ENCODE measurements at places on chromosomes 16 and 17.

GRCh38 chr16:2019921-2020831, 591 bp downstream of the NPW start:
- DNase-seq = peak; percentile 58

DNA sequence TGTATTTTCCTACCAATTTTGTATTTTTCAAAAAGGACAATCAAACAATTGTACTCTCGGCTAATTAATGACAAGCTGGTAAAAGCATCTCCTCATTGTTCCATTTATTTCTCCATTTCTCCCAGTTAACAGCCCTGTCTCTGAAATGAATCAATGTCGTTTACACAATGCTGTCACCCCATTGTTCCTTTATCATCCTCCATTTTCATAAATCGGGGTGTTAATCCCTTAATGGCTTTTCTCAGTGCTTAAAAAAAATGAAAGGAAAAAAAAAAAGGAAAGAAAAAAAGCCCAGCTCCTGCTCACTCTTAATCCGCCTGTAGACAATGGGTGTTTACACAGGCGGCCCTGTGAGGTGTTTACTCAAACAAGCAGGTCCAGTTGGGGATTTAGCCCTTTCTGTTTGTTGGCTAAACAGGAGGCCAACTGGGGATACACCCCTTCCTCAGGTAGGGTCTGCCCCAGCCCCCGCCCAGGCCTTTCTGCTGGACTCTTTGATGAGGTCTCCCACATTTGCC, 86.8 kb upstream of the SALL1 start:
- DNase-seq = no peak

- DNase-seq = no peak
These were observed 45.1 kb downstream of the TNFRSF13B start for GRCh38 chr17:16926571-16927451.

DNA sequence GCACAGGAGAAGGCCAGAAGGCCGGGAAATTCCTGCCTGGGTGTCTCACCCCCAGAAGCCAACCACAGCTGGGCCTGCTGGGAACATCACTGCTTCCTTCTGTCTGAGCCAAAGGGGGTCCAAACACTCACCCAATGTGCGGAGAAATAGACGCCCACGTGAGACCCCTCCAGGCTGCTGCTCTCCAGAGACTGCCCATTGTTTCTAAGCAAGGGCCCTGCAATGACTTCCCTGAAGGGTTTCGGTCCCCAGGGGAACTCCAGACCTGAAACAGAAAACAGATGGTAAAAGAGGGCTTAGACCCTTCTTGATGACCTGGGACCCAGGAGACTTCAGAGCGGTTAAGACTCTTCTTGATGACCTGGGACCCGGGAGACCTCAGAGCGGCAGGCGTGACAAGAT, 41.3 kb downstream of the MRM3 start:
- DNase-seq = no peak

- no peak for DNase-seq
These were observed 44.7 kb upstream of the DNAH17 start for GRCh38 chr17:78621720-78622490.

DNA sequence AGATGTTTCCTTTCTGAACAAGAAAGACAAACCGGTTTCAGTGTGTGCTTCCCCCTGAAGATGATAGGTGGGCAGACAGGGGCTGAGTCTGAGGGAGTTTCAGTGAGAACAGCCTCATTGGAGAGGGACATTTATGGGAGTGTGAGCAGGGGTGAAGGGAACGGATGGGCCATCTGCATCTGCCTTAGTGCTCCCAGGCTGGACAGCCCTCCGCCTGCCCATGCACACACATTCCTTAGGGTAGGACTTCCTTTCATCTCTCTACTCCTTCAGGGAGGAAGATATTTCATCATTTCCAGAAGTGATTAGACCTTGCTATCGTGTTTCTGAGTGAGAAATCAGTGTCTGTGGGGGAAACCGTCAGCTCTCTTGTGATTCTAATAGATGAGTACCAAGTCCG, 3.8 kb downstream of the SHISA6 start:
- DNase-seq = no peak

- peak; percentile 22 for DNase-seq
These were observed 79.0 kb downstream of the C16orf78 start for GRCh38 chr16:49452578-49452977.

DNA sequence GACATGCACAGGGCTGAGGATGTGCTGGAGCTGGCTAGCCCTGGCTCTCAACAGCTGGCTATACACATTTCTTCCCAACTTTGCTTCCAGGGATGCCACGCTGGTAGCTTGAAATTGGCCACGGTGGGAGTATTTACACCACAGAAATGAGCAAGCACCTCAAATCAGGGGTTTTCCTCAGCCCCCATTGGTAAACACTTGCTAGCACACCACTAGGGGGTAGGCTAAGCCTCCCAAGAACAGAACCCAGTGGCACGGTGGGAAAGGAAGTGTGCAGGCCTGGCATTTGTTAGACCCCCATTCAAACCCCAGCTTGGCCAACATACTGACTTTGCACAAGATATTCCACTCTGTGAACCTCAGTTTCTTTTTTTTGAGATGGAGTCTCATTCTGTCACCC, 12.9 kb downstream of the DRC3 start:
- DNase-seq = no peak

DNA sequence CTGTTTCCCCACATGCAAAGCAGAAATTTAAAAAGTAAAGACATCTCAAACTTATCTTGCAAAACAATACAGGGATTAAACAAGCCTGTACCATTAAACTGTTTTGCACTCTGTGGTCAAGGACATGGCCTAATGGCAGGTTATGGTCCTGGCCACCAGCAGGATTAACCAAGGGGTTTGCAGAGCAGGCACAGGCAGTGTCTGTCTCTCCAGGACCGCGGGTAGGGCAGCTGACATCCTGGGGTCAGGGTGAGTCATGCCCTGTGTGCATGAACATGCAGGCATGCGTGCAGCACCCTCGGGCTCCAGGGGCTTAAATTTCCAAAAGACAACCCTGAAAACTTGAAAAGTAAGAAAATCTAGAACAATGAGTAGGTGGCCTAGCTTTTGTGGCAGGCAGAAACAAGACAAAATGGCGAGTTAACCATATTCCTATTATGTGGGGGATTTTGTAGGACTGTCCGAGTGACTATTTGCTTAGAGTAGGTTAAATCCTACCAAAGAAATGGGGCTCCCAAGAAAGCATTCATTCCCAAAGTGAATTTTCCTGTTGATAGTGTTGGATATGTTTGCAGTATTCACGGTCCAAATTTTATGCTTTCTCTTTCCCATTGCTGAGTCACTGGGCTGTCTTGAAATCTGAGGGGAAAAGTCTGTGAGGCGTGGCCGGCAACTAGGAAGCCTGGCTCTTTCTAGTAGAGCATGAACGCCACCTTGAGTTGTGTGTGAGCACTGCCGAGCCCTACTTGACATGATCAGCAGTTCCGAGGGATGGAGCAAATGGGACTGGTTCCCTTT, 158.4 kb upstream of the FAM20A start:
- DNase-seq = peak; percentile 94

GRCh38 chr16:4140652-4141051, 24.4 kb upstream of the ADCY9 start:
- no peak for DNase-seq

GRCh38 chr16:4687946-4688673, 5.3 kb upstream of the NUDT16L1 start:
- no peak for DNase-seq

GRCh38 chr16:88624481-88624880, 13.9 kb upstream of the IL17C start:
- no peak for DNase-seq

DNA sequence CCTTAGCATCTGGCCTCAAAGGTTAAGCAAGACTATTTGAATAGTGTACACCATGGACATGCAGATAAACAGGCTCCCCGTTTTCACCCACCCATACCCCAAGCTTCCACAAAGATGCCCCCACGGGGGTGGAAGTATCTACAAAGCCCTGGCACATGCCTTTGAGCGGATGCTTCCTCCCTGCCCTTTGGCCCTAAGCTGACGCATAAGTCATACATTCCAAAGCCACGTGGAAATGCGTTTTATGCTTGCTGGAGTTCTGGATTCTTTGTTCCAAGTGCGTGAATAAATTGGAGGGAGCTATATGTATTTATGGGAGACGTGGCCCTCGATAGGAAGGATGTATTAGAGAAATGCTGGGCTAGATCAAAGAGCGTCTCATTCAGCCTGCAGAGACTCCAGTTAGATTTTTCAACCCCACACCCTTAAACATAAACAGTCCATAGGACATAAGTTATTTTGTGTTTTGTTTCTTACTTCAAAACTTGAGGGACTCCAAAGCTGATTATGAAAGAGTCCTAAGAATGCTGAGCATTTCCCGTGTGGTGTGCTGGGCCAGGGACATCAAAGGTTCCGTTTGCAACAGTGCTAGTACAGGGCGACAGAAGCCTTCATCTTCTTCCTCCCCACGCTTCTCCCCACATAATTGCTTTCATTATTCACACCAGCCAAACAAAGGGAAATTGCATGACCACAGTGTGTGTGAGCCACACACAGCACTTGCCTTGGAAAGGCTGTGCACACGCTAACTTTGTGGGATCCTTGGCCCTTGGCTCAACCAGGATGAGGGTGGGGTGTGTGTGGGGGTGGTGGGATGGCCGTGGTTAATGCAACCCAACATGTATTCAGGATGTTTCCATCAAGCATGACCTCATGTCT, 73.6 kb downstream of the WIPI1 start:
- peak; percentile 89 for DNase-seq

GRCh38 chr17:5741810-5742209, 157.5 kb upstream of the NLRP1 start:
- no peak for DNase-seq

DNA sequence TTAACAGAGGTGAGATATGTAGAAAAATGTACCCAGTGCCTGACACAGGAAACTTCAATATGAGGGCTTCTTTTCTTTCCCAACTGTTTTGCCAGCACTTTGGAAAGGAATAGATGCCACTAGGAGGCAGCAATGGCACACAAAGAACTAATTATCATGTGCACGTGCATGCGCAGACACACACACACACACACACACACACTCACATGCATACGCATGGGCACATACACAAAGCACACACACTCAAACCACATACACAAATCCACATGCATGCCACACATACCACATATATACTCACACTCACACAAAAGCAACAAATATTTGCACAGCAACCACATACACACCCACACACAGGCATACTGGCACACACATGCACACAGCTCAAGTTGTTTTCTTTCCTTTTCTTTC, 8.8 kb upstream of the CEP112 start:
- peak; percentile 77 for DNase-seq

GRCh38 chr17:7575959-7576358, 3.5 kb upstream of the CD68 start:
- DNase-seq = no peak

GRCh38 chr16:9007177-9007794, 43.6 kb upstream of the USP7 start:
- DNase-seq = no peak

- no peak for DNase-seq
These were observed 3.8 kb downstream of the SLC46A1 start for GRCh38 chr17:28402224-28402630.

GRCh38 chr17:74335529-74336062, 9.6 kb downstream of the KIF19 start:
- DNase-seq = no peak

DNA sequence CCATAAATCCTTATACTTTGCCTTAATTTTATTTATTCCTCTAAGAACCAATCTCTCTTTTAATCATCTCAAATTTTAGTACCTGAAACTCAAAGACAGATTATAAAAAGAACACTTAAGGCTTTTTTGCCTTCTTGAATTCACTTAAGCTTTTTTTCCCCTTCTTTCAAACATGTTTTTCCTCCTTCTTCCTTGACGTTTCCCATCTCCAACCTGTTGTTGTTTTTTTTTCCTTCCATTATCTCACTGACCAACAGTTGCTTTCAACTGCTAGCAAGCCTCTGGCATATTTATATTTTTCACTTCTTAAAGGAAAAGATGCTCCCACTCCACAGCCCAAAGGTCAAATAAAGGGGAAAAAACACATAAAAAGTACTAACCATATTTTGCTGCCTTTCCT, 32.2 kb downstream of the SPOP start:
- no peak for DNase-seq

DNA sequence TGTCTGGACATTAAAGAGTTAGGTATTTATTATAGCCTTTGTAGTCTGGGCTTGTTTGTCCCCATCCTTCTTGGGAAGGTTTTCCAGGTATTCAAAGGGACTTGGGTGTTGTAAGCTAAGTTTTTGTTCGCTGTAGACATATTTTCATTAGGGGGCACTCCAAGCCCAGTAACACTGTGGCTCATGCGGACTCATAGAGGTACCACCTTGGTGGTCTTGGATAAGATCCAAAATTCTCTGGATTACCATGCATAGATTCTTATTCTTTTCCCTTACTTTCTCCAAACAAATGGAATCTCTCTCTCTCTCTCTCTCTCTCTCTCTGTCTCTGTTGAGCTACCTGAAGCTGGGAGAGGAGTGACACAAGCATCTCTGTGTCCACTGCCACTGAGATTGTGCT, 48.9 kb downstream of the ERCC4 start:
- DNase-seq = no peak

DNA sequence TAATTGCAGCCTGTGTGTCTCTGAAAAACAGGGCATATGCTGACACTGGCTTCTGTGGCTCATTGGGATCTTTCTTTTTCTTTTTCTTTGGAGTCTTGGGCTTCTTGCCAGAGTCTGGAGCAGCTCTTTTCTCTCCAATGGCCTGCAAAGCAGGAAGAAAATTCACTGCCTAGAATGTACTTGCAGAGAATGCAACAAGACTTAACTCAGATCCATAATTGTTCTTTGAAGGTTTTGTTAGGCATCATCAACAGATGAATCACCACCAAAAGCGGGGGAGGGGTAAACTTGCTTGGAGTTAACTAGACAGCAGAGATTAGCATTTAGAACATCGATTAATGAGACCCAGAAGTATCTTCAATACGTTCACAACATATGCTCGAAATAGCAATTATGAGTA, 100.9 kb downstream of the TOX3 start:
- peak; percentile 71 for DNase-seq

GRCh38 chr17:82231312-82231561, 2.4 kb downstream of the SLC16A3 start:
- no peak for DNase-seq

- no peak for DNase-seq
These were observed 13.0 kb downstream of the ACTG1 start for GRCh38 chr17:81499601-81499970.

DNA sequence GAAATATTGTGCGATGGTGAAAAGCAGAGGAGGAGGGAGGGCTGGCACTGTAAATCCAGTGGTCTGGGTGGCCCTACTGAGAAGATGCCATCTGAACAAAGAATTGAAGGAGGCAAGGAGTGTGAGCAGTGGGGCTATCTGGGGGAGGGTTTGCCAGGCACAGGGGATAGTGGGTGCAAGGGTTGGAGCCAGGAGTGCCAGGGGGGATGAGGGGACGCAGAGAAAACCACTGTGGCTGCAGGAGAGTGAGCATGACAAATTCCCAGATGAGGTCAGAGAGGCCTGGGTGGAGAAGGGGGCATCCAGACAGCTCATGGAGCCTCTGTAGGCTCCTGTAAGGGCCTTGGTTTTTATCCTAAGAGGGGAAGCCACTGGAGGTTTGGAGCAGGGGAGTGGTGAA, 4.8 kb downstream of the XYLT2 start:
- DNase-seq = no peak

Measured in lung (tissue), 17 donors.